T-helper 2 cell treated with Interferon-gamma antibody and Interleukin-4, amounts not matched to agents 5 μg/mL and 100 μg/mL, for 36 hours (primary cell): ENCODE measurements at places on chromosomes 2 and 18.

GRCh38 chr2:30492185-30492584 is 45.1 kb downstream of the LCLAT1 start:
- no peak for DNase-seq

- no peak for DNase-seq
Measured at GRCh38 chr2:77512507-77512906, 9.7 kb downstream of the LRRTM4 start.

DNA sequence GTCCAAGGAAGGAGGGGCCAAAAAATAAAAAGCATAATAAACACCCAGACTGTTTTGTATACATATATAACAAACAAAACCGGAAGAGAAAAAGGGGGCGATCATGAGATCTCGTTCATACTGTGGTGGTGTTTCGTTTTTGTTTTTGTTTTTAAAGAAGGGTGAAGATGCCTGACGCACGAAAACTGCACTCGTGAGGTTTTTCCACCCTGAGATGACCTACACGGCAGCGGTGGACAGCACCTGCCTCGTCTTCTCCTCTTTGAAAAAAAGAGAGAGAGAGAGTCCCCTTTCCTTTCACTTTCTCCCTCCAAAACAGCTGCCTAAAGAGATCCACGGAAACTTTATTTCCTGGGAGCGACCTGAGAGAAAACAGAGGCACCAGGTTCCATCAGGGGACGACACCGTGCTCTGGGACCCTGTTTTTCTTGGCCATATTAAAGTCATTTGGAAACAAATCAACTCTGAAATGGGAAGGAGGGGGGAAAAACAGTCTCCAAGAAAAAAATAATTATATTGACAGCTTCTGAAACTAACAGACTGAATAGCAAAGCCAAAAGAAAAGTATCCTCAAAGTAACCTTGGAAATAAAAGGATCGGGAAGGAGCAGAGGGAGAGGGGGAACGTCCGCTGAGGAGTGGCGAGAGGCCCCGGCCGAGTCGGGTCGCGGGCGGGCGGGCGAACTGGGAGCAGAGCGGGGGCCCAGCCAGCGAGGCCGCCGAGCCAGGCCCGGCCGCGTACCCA is 3.5 kb downstream of the POU3F3 start:
- no peak for DNase-seq

- DNase-seq, result no peak
Measured at GRCh38 chr2:200356321-200356720, 49.8 kb downstream of the SPATS2L start.

- no peak for DNase-seq
Measured at GRCh38 chr2:101265893-101266499, 13.3 kb downstream of the CNOT11 start.

DNA sequence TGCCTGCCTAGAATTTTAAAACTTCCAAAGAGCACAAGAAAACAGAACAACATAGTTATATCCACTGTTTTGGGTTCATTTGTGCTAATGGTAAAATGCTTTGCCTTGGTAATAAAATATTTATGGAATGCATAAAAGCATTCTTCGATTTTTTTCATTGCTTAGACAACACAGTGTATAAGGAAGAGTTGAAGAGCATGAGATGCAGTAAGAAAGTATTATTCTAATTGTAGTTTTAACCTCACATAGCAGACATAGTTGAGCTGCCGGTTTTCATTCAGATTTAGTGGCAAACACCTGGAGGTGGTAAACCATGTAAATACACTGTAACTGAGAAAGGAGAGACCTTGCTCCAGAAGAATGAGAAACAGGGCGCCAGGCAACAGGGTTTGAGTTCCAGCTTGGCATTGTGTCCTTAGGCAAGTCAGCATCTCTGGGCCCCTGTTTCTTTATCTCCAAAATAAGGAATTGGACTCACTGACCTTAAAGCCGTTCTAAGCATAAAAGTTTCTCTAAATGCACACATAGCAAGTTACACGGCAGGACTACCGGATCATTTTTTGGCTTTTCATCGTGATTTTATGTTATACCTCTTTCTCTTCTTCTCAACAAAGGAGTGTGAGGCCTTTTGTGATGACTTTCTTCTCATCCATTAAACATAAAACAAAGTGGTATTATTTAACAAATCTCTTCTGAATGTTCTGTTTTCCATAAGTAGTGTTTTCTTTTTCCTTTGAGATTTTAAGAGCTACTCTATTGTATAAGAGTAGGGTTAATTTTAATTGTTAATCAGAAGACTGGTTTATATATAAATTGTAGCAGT is 7.9 kb downstream of the UGP2 start:
- no peak for DNase-seq

DNA sequence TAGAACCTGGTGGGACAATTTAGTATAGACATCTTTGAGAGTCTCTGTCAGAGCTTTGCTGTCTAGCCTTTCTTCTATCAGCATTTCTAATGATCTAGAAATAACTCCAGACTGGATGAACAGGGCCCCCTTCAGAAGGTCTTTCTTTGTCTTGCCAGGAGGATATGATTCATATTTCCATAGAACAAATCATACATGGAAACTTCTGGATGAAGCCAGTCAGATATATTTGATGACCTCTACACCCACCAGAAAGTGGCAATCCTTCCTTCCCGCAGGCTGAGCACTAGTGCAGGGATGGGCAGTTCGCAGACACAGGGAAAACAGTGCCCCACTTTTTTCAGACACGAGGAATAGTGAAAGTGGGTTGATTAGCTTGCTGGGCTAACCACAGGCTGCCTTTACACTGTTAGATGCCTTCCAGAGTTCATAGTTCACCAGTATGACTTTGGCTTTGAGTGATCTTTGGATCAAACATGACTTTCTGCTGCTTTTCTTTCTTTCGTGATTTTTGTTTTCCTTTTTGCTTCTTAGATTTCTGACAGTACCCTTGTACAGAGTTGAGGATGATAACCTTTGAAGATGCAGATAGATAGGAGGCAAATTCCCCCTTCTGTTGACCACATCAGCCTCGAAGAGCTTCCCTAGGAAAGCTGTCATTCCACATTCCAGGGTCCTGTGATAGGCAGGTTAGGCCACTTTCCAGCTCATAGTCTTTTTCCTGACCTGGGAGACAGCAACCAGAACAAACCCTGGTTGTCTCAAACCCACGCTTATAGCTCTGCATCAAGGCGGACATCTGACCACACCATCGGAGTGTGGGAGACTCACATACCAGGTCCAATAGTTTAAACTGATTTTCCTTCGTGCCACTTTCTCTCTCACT is 237.0 kb downstream of the ZNF407 start:
- no peak for DNase-seq

DNA sequence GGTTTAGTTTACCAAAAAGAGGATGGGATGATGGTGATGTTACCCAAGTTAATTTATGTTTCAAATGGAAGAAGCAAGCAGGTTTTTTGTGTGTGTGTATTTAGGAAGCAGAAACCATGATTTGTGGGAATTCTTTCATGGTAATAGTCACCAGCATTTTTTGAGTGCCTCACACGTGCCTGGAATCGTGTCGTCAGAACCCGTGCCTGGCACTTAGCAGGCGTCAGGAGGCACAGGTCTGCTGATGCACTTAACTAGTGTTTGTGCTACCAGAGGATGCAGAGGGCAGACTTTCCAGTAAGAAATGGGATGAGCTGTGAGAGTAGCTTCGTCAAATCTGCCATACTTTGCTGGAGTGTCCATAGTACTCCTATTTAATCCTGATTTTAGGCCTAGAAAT is 41.1 kb downstream of the LYPD6 start:
- no peak for DNase-seq

- DNase-seq, result no peak
Measured at GRCh38 chr2:2044269-2045057, 286.6 kb downstream of the MYT1L start.

GRCh38 chr18:3037423-3037915 is 24.5 kb upstream of the LPIN2 start:
- DNase-seq, result peak; percentile 36

DNA sequence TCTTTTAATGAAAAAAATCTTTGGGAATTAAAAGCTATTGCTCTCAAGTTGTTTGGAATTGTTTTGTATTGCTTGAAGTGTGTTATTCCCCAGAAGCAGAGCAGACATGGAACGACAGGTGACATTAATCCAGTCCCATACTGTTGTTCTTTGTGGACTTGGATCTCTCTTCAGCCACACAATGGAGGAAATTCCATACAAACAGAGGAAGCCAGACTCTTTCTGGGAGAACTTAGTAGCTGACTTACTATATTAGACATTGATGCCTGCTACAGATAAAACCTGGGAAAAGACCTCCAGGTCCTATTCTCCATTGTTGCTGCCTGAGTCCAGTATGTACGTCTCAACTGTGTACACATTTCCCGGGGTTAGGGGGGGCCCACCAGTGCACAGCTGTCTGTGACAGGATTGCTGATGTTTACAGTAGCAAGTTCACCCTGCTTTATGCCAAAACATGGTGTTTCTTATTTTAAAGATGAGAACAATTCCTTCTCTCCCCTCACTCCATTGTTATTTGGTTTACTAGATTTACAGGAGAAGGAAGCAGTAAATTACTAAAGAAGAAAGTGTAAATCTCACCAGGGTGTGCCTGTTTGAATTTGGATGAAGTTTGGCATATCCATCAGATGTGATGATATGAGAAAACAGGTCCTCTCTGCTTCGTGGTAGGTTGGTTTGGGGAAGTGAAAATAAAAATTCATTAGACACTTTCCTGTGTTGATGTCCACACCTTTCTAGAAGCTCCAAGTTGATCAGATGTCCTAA is 142.4 kb upstream of the RBBP8 start:
- no peak for DNase-seq

DNA sequence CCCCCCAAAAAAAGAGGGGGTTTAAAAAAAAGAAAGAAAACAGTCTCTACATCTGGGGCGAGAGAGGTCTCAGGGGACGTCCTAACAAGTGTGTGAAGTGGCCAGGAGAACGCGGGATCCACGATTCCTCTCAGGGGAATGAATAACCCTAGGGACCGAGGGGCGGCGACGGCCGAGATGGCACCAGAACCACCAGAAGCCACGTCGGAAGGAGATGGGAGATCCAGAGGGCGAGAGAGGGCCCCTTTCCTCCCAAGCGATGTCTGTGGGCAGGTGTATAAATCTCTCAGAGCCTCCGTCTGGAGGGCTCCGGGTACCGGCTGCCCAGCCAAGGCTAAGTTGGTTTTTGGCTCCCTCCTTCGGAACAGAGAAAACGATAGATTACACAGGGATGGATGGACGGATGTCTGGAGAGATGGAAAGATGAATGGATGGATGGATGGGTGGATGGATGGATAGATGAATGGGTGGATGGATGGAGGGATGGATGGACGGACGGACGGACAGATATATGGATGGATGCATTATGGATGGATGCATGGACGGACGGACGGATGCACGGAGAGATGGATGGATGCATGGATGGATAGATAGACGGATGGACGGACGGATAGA is 1.7 kb downstream of the EPHA4 start:
- no peak for DNase-seq

DNA sequence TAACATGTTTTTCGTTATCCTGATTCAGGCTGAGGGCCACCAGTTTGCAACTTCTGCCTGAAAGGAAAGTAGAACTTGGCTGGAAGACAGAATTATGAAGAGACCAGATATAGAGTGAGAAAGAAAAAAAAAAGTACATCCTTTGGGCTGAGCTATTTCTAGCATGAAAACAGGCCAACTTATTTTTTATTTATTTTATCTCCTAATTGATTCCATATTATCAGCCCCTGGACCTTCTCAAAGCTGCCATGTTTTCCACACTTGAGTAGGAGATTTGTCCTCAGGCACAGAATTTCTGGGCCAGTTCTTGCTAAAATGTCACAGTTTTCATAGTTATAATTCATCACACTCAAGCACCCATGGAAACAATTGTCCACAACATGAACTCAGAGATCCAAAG is 586.8 kb upstream of the CNTNAP5 start:
- no peak for DNase-seq

DNA sequence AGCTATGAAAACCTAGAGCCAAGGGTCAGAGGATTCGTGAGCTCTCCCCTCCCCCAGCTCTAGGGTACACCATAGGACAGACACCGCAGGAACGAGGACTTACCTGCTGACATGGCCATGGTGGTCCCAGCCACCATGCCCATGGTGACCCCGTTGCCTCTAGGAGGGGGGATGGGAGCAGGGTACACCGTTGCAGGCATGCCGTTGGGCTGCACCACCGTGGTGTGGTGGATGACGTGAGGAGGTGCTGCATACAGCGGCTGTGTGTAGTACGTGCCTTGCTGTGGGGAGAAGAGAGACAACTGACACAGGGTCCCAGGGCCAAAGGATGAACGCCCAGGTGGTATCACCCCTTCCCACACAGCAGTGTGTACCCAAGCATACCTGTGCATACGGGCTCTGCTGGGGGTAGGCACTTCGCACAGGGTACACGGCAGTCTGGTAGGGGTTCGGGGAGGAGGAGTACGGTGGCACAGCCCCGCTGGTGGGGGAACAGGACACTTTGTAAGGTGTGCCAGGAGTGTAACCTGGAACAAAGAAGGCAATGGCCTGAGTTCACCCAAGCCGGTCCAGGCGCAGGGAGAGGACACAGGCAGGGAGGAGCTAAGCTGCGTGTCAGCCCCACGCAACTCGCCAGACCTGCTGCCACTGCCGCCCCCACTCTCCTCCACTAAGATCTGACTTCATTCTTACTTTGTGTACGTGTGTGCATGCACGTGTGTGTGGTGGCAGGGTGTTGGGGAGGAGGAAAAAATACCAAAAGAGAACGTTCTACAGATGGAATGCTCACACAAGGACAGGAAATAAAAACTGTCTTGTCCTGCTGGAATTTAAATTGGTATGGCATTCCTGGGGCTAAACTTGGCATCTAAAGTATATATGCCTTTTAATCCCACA is 37.8 kb downstream of the FAM168B start:
- no peak for DNase-seq

- no peak for DNase-seq
Measured at GRCh38 chr2:215851082-215851481, 162.3 kb downstream of the MREG start.

GRCh38 chr2:127061375-127062273 is 45.3 kb downstream of the BIN1 start:
- DNase-seq, result no peak

DNA sequence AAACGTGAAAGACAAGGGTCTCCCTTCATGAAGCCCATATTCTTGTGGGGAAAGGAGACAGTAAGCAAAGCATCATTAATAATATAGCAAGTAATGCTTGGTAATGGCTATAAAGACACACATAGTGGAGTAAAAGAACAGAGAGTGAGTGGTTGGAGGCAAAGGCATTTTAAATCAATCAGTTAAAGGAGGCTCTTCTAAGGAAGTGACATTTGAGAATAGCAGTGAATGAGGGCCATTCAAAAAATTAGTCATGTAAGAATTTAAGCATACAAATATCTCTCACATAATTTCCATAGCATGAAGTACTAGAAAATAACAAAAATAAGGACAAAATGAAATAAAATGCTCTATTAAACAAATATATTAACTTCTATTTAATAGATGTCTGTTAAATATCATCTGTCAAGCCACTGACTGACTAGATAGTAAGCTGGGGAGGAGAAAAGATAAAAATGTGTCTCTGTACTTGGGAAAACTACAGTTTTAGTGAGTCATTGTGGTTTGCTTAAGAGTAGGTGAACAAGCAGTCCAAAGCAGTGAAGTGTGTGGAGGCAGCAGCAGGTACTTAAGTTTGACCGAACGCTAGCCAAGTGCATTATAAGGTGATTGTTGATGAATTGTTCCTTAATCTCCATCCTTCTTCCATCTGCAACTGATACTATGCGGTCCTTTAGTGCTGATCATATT is 160.1 kb downstream of the PARD3B start:
- DNase-seq, result no peak

GRCh38 chr2:41764919-41765318 is 282.9 kb upstream of the PKDCC start:
- no peak for DNase-seq
